ENCODE measurements at places on chromosomes 5 and 9. TPM values are rescaled to one million over a fixed set of nuclear protein-coding genes. Genes with fewer than 3 reads are reported as not detected.

GRCh38 chr5:150203832-150204589, 14.1 kb downstream of the SLC6A7 start:
- no peak for DNase-seq

DNA sequence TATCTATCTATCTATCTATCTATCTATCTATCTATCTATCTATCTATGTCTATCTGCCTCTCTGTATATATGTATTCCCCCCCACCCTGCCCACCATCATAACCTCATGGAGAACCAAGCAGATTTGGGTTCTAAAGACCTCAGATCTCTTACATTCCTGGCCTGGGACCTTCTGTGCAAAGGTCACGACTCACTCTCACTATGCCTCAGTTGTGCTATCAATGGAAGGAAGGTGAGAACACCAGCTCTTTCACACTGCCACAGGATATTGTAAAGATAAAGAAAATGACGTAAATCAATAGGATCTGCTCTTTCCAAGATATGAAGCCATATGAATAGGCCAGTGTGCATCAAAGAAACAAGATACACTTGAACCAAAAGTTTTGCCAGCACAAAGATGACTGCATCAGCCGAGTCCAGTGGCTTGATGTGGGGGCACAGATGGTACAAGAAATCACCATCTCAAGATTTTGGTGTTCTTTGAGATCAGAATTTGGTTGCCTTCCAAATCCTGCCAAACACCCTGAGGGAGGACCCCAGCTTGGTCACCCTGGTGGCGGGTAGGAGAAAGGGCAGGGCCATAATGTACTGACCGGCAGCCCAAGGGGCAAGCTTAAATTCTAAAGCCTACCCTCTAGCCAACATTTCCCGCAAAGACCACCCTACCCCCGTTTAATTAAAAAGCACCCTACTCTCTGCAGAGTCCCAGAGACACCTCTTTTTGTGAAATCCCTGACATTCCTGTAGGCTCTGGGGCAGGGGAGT, 8.4 kb upstream of the FGF1 start:
- DNase-seq, result no peak

Gene MCIDAS
- total RNA-seq, result not detected

Gene SGCD
- 0.29 TPM for total RNA-seq

GRCh38 chr5:107515521-107516080, 155.1 kb downstream of the EFNA5 start:
- no peak for DNase-seq

Data from kidney epithelial cell (primary cell).